ENCODE measurements at places on chromosomes 3 and 15.

GRCh38 chr3:133758964-133759739 is 13.0 kb downstream of the TF start:
- no peak for DNase-seq

- DNase-seq, result peak; percentile 55
These were observed 156.8 kb downstream of the WNT5A start for GRCh38 chr3:55330355-55330754.

DNA sequence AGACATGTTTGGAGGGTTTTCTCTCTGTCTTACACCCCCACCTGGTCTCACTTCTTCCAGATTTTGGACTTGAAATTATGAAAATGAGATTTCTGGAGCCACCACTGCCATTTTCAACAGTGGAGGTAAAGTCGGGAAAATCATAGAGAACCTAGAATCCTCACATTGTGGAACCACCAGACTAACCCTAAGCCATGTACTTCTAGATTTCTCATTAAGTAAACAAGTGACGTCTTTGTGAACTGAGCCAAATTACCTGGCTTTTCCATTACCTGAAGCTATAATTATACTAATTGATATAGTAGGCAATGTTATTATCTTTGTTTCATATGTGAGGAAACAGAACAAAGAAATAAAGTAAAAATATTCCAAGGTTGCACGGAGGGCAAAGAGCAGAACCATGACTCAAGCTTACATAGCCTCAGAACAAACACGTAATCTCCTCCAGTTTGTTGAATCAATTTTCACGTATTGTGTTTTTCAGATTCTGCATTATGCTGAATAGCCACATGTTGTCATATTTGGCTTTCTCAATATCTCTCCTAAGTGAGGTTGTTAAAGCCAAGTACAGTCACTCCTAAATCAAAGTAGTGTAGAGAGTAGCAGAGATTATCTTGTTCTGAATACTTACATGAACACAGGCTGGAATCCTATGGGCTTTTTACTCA is 101.3 kb upstream of the CMC1 start:
- DNase-seq, result peak; percentile 59

DNA sequence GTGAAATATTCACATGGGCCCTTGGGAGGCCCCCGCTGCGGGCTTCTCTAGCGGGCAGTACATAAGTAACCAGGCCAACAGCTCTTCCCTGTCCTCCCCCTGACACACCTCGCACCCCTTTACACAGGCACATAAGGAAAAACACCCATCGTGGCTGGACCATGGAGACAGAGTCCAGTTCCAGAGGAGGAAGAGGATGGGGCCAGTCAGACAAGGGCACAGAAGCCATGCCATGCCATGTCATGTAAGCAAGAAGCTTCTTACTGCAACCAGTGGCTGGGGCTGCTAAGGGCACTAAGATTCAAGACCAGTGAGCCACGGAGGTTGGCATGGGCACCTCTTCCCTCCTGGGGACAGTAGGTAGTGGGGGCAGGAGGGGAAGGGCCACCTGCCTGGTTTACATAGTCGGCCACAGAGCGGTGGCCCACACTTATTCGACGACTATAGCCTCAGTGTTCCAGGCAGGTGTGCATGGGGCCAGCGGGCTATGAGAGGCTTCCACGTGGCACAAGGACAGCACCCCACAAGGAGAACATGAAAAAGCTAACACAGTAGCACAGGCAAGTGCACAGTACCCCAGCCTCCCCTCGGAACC is 5.7 kb upstream of the CYP11A1 start:
- no peak for DNase-seq

DNA sequence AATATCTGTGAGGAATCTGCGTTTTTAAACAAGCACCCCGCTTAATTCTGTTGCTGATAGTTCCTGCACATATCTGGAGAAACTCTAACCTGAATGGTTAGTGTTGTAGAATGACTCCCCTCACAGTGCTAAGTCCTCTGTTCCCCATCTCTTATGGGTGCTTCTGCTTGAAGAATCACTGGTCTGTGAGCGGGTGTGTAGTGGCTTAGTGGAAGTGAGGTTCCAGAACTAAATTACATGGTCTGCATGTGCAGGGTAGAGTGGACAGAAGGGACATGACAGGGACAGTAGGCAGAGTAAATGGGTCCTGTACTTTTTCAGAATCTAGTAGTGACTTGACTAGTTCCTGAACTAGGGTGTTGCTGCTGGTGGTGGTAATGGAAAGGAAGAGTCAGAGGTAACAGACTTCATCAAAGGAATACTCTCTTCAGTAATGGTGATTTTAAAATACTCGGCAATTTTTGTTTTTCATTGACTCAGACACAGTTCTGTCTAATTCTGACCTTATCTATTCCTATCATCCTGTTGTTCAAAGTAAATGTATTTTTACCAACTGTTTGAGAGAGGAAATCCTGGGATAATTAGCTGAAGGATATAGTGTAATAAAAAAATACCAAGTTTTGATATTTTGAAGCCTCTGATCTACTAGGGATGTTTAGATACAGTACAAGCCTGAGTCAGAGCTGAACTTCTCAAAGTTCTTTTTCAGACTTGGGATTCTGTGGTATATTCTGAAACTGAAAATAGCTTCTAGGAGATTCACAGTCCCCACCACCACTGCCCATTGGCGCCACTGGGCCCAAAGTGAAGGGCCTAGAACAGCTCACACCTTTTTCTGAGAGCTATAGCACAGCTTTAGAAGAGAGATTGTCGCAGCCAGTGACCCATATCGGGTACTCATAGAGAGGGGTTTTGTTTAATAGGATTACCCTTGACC is 55.5 kb downstream of the FNDC3B start:
- no peak for DNase-seq

- no peak for DNase-seq
These were observed 352.6 kb upstream of the ICE2 start for GRCh38 chr15:60831540-60831939.

DNA sequence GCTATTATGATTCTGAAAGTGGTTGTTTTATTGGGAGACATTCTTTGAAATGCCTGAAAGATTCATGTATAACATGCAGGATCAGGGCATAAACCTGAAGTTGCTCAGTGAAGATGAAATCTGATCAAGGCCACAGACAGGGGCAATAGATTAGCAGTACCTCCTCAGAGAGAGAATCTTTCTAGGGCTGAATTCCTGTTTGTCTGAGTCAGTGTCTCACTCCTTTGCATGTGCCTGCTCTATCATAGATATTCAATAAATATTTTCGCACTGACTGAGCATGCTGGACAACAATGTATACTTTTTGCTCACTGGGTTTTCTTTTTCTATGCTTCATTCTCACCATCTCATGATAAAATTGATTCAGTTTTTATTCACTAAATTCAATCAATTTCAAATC is 49.8 kb upstream of the PFN2 start:
- no peak for DNase-seq

- no peak for DNase-seq
These were observed 301.4 kb upstream of the UBE2E2 start for GRCh38 chr3:22901684-22902083.

DNA sequence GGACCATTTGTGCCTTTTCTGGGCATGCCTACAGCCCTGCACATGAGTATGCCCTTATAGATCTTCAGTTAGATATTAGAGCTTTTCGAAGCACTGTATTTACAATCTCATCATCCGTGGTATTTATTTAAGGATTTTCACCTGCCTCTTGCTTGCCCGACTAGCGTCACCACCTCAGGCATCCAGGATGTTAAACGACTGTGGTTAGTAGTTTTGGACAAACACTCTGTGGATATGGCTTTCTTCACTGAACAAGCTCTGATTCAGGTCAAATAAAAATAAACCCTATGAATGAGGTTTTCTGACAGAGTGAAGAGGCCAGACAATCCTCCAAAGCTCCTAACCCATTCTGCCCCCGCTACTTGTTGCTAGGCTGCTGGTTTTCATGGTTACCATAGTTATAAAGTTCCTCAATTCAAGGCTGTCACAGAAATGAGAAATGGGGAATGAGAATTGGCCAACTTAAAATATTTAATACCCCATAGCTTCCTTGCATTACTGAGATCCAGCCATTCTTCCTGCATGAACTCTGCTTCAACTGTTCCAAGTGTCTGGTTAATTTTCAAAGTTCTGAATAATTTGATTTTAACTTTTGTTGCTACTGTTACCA is 440.1 kb downstream of the GABRG3 start:
- DNase-seq, result no peak

- no peak for DNase-seq
These were observed 73.1 kb downstream of the NR2E3 start for GRCh38 chr15:71883447-71883846.

DNA sequence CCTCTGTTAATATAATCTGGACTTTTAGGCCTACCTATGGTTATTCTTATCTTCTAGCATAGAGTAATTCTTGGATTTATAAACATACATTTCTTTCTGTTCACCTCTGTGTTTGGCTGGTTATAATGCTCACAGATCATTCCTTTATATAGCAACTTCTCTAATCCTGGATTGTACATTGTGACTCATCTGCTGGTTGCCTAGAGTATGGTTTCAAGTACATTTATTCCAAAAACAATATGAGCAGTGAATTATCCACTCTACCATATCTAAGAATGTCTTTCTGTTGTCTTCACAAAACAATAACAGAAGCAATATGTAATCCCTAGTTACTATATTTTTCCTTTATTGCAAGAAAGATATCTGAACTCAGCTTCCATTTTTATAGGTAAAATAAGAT is 35.3 kb downstream of the FSIP1 start:
- DNase-seq, result no peak

GRCh38 chr3:158801201-158801600 is 653 bp upstream of the MFSD1 start:
- DNase-seq, result peak; percentile 60

GRCh38 chr15:36644191-36644896 is 64.9 kb downstream of the CDIN1 start:
- no peak for DNase-seq

DNA sequence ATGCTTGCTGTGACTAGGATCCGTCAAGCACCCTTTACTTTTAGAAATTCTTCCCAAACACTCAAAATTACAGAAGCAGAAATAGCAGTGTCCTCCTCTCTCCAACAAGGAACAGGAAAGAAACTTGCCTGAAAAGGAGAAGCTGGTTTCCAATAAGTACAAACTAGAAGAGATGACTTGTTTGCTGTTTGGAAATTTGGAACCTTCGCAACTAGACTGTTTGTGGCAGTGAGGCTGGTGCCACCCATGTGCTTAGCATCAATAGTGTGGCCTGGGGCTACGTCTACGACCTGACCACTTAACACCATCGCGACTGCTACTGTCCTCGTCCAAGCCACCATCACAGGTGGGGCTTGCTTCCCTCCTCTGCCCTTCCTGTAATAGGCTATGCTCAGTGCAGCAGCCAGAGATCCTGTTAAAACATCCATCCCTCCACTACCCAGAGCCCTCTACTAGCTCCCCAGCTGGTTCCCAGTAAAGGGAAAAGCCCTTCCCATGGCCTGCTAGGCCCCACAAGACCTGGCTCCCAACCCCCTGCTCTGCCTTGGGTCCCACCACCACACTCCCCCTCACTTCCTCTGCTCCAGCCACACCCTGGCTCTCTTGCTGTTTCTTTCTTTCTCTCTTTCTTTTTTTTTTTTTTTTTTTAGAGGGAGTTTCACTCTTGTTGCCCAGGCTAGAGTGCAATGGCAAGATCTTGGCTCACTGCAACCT is 52.6 kb upstream of the CCR2 start:
- no peak for DNase-seq

GRCh38 chr15:41634072-41634626 is 26.1 kb upstream of the MGA start:
- DNase-seq, result no peak

DNA sequence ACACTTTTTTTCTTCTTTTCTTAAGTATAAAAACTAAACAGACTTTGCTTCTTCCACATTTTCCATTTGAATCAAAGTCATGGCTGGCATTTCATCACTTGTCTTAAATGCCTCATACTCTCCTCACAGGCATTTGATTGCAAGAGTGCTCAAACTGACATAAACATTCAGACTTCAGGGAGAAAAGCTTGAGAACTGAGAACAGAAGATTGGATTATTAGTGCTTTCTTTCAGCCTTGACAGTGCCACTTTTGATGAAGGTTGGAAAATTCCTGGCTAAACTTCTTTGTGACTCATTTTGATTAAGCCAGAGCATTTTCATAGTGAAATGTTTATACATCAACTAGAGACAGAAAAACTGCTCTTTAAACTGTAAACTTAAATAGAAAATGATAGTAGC is 544.4 kb downstream of the DIPK2A start:
- DNase-seq, result no peak

DNA sequence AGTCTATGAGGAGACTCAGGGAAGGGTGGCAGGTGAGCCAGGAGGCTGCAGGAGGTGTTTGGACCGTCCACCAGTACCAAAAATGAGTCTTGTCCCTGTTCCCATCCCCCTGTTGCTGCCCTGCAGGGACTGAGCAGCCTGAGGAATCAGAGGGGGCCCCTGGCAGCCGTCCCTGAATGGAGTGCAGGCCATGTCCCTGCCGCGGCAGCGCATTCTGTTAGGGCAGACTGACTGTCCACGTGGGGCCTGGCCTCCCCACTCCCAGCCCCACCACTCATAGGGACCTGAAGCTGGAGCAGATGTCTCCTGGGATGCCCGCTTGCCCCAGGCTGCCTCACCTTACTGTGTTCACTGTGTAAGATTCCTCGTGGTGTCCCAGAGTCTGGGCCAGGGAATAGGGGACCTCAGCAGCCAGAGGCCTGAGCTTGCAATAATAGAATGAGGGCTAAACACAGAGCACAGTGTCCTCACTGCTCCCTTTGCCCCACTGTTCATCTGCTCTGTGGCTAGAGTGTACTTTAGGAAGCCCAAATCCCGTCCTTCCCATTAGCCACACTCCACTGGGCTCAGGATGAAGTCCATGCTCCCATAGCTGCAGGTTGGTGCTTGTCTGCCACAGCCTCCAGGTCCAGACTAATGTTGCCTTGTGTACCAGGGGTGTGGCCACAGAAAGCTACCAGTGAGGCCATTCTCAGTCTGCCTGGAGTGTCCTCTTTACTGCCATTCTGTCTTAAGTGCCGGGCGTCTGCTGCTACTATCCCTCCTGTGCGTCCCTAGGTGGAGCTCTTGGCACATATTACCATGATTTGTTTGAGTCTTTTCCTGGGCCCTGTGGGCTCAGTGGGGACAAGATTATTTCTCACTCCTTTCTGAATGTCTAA is 63.2 kb downstream of the HCN4 start:
- no peak for DNase-seq

DNA sequence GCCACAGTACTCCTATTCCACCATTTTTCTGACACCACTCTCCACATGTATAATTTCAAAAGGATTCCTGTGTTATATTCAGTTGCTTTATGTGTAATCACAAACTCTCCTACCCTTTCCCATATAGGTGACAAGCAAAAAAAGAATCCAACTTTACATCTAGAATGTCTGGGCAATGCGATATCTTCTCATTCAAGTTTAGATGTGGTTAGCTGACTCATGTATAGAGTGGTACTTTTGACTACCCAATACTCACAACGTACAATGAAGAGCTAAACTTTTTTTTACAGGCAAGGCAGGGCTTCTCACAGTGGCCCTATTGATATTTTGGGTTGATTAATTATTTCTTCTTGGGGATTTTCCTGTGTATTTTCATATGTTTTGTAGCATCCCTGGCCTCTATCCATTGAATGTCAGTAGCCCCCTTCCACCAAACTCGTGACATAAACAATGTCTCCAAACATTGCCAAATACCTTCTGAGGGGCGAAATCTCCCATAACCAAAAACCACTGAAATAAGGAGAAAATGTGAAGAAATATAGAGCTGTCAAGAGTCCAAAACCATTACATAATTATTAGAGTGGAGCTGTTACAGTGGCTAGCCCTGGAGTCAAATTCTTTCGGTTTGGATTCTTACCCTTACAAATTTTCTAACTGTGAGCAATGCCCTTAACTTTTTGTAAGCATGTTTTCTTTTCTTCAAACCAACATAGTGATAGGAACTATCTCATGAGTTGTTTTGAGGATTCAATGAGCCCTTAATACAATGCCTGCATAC is 342.6 kb downstream of the NSUN3 start:
- no peak for DNase-seq

- DNase-seq, result peak; percentile 50
These were observed 216.1 kb downstream of the SLCO3A1 start for GRCh38 chr15:92069308-92070250.

Measured in stomach (tissue), 19 donors.